ENCODE measurements at places on chromosomes 11 and 22. TPM values are rescaled to one million over a fixed set of nuclear protein-coding genes. Genes with fewer than 3 reads are reported as not detected.

The FGF3 gene
- total RNA-seq, result not detected

The BDNF gene
- 6.2 TPM for total RNA-seq

DNA sequence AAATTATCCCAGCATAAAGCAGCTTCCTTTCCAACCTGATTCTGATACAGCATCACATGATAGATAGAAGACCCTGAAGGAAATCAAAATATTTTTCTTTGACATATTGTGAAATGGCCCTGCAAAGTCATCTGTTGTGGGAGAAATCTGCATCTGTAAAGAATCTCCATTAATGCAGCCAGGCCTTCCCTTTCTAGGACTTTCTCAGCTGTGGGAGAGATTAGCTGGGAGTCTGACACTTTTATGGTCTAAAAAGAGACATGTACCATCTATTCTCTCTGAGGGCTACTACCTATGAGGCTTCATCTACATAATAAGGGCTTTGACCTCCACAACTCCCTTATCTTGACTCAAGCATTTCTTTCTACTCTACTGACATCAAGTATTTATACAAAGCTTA is 238.1 kb downstream of the SWAP70 start:
- DNase-seq, result no peak

DNA sequence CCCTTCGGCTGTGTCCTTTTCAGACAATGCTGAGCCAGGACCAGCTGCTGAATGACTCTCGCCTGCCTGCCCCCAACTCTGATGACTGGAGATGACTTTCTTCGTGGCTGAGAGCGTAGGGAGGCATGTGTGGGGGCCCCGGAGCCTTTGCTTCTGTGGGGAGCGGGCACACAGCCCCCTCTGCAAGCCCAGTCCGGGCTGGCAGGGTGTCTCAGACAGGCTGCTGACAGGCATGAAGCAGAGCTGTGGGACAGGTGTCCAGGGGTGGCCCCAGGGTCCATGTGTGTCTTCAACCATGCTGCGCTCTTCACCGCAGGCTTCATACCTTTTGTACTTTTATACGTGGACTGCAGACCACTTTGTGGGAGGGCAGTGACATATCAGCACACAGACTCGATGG is 16.6 kb downstream of the CYB5R2 start:
- DNase-seq, result no peak

DNA sequence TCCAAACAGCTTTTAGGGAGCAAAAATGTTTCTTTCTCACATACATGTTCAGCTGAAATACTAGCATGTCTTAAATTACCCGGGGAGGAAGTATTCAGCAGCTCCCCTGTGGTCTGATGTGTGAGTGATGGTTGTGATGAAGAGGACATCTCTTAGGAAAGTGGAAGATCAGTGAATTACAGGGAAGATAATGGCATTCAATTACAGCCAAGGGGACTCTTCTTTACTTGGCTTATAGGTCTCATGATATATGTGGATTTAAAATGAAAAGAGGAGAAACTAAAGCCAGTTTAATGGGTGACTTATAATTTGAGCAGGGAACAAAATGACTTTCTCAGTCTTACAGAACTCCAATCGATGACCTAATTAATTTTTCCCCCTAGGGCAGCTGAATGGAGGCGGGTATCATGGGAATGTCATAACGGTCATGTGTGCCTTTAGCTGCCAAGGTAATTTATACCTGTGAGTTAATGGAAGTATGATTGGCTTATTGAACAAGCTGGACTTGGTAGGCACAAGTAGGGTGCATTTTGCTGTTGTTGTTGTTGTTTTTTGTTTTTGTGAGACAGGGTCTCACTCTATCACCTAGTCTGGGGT is 198.8 kb downstream of the HIPK3 start:
- no peak for DNase-seq

- peak; percentile 23 for DNase-seq
Measured at GRCh38 chr22:41782316-41782715, 18.2 kb upstream of the CCDC134 start.

GRCh38 chr11:61452825-61453224 is 22.9 kb downstream of the SDHAF2 start:
- DNase-seq, result no peak

DNA sequence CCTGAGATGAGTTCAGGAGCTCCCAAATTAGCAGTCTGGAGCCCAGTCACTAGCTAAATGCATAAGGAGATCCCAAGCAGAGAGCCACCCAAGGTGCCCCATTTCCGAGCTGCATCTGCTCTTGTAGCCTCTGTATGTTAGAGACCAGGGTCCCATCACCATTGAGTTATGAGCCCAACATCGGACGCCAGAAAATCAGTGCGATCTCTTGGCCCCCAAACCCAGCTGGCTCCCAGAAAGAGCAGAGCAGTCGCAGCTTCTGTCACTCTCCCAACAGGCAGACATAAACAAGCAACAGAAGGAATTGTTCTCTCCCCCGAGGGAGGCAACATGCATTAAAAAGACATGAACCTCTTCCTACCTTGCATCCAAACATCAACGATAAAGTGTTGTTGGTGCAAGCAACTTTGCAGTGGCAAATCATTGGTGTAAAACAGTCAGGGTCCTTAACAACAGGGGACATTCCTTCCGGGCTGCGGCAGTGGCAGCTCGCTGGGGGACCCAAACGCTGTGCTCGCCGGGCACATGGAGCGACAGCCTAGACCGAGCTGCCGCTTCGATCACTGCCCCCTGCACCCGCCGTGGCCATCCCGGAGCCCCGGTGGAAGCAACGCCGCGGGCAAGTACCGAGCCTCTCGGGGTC is 907.1 kb downstream of the DLG2 start:
- DNase-seq, result peak; percentile 69

- peak; percentile 95 for DNase-seq
Measured at GRCh38 chr22:24247564-24248344, 2.9 kb upstream of the GGT5 start.

DNA sequence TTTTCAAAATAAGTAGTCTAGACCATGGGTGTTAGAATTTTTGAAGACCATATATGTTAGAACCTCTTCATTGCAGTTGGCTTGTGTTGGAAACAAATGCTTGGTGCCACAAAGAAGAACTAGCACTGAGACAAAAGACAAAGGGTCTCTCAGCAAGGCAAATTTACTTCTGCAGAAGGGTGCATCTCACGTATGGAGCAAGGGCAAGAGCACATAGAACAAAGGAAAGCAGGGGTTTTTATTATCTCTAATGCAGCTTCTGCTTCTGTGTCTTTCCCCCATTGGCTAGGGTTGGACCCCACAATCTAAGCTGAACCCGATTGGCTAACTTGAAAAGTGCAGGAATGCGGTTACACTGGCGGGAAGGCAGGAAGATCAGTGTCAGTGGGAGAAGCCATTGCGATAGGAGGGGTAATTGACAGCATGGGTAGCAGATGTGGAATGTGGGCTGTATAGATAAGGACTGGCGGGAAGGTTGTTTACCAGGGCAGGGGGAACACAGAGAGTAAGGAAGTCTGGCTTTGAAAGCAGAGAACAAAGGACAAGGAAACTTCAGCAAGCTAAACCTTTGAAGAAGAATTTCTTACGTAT is 9.2 kb upstream of the RBMXL2 start:
- DNase-seq, result no peak

DNA sequence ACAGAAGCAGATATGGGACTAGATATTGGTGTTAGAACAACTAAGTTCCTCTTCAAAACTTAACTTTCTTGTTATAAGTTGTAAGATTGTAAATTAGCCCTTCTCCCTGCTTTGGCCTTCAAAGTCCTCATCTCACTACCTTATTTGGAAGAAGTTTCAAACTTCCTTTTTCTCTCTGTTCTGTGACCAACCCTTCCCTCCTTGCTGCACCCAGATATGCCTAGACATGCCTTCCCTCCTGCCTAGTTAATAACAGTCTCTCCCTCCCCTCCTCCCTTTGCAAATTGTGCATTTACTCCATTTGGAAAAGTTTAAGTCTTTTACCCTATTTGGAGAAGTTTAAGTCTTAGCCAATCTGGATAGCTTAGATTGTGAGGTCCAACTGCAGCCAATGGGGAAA is 4.9 kb downstream of the OR52K2 start:
- DNase-seq, result no peak

DNA sequence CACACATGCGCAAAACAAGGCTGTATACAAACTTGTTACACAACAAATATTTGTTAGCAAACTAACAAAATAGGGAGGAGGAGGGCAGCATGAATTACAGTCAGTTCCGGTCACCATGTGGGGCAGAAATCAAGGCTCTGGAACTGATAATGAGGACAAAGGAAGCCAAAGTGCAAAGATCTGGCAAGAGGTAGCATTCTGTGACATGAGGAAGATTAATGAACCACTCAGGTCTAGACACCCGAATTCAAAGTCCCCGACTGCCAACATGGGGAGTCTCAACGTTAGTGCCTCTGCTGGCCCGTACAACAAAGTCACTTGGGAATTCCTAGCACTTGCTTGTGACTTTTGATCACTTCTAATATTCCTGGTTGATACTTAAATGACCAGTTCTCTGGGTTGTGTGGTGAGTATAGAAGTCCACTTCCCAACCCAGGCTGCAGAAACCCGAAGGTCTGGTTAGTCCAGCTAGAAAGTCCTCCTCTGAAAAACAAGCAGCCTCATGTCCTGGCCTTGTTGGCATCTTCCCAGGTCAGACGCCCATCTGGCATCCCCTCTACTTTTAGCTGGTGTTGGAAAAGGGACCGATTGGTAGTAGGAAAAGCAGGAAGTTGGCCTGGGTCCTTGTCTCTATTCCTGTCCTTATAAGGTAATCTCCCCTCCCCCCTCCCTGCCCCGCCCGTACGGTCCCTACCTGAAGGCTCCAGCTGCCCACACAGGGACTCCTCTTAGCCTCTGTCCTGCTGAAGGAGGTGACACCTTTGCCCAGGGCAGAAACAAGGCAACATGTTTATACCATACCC is 1.6 kb downstream of the SUN2 start:
- peak; percentile 90 for DNase-seq

Measured in aorta (tissue), 5 donors.